CD8-positive, alpha-beta T cell (primary cell): ENCODE measurements at places on chromosomes 16 and 17.

DNA sequence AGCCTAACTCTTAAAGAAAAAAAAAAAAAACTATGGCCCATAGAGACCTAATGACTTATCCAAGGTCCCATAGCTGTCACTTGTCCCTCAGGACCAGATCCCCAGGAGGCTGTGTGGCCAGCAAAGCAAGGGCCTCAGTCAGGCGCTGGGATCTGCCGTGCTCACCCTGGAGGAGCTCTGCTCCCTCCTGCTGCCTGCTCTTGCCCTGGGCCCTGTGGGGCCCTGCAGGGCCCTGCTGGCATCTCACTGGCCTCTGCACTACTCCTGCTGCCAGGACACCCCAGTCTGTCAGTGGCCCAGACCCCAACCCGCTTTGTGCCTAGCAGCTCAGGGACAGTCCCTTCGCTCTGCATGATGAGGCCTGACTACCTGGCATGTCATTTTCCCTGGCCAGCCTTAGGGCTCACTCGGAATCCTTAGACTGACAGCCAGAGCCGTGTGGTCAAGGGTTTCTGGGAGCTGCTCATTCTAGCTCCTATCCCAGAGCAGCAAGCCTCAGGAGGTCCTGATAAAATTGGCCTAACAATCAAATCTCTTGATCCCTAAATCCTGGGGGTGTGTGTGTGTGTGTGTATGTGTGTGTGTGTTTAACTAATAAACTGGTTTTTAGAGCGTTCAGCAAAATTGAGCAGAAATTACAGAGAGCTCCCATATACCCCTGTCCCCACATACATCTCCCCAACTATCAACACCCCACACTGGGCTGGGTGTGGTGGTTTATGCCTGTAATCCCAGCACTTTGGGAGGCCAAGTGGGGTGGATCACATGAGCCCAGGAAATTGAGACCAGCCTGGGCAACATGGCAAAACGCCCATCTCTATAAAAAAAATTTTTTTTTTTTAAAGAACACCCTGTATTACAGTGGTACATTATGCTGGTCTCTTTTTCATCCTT is 21.7 kb downstream of the KATNIP start:
- DNase-seq = no peak

DNA sequence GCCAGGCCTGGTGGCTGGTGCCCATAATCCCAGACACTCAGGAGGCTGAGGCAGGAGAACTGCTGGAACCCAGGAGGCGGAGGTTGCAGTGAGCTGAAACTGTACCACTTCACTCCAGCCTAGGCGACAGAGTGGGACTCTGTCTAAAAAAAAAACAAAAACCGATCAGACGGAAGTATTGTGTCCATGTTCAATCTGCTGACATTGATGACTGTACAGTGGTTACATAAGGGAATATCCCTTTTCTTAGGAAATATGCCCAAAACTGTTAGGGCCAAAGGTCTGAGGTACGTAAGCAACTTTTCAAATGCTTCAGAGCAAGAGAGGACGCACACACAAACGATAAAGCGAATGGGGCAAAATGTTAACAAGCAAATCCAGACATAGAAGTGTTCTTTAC is 69.8 kb upstream of the DNAH17 start:
- DNase-seq = no peak

GRCh38 chr16:88310796-88311605 is 71.8 kb upstream of the ZNF469 start:
- no peak for DNase-seq

- no peak for DNase-seq
Measured at GRCh38 chr17:47955497-47956461, 1.9 kb downstream of the PRR15L start.

DNA sequence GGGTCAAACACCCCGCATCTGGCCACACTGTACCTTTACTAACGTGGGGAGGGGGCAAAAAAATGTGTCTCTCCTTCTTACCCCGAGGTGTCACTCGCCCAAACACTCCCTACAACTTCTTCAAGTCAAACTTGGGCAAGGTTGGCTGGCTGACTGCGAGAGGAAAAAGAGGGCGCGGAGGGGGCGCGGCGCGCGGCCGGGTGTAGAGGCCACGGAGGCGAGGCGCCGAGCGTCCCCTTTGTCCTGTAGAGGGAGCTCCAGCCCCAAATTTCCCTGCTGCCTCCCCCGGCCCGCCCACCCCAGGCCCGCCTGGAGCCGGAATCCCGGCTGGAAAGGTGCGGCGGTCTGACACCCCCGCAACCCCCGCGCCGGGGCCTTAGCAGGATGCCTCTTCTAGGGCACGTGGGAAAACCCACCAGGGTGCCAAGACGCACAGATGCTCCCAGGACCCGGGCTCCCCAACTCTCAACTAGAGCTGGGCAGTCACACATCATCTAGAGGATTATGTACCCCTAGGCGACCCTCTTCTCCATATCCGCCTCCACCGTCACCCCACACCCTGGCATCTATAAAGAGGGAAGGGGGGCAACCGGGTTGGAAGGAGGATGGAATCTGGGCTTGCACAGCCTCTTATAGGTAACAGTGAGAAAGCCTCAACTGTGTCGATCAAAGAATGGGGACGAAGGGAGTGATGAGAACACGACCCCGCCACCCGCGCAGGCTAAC is 4.2 kb downstream of the IRX3 start:
- no peak for DNase-seq

DNA sequence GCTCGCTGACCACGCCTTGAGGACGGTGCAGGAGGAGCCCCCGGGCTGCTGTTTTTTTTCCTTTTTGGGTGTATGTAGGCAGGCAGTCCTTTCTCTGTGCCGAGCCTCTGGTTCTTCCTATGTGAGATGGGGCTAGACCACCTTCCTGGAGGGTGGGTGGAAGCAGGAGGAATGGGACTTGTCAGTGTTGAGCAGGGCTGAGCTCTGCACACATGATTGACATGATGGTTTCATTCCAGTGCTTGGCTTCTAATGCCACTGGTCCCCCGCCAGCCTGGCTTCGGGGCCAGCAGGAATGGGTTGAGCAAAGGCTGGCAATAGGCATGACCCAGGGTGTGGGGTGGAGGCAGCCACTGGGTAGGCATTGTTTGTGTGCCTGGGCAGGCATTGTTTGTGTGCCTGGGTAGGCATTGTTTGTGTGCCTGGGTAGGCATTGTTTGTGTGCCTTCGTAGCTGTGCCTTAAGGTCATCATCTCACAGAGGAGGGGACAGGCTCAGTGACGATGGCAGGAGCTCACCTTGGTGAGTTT is 14.2 kb upstream of the ADCY7 start:
- no peak for DNase-seq

GRCh38 chr16:79834720-79835119 is 234.2 kb upstream of the MAF start:
- DNase-seq = no peak

DNA sequence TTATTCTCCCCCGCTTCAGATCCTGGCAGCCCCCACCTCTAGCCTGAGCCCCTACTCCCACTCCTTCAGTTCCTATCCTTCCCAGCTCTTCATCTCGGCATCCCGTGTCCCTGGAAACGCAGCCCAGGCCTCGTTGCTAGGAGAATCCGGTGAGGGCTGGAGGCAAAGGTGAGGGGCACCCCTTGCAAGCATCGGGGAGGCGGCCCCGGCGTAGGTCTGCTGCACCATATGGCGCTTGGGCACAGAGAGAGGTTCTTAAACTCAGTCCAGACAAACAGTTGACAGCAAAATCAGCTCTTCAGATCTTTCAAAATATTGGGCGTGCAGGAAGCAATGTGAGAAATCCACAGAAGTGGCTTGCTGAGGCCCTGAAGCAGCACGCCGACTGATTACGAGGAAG is 15.0 kb downstream of the SLC38A8 start:
- DNase-seq = no peak

DNA sequence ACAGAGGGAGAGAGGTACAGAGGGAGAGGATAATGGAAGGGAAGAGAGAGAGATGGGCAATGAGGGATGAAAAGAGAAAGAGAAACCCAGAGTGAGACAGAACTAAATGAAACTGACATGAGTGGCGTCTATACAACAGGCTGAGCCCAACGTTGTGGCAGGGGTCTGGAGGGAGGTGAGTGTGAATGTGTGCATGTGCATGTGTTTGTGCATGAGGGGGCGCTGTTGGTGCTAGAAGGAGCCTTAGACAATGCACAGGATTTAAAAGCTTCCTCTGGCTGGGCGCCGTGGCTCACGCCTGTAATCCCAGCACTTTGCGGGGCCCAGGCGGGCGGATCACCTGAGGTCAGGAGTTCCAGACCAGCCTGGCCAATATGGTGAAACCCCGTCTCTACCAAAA is 454.8 kb upstream of the CDH11 start:
- DNase-seq = no peak
